Substantia nigra (tissue), 51 donors: ENCODE measurements at places on chromosomes 5 and 9.

GRCh38 chr5:98458004-98458403 is 315.5 kb upstream of the RGMB start:
- DNase-seq: no peak

- DNase-seq: no peak
Observed at GRCh38 chr9:92293075-92293354, 482 bp downstream of the IARS1 start.

GRCh38 chr9:28956116-28956880 is 1383.0 kb upstream of the C9orf72 start:
- no peak for DNase-seq

DNA sequence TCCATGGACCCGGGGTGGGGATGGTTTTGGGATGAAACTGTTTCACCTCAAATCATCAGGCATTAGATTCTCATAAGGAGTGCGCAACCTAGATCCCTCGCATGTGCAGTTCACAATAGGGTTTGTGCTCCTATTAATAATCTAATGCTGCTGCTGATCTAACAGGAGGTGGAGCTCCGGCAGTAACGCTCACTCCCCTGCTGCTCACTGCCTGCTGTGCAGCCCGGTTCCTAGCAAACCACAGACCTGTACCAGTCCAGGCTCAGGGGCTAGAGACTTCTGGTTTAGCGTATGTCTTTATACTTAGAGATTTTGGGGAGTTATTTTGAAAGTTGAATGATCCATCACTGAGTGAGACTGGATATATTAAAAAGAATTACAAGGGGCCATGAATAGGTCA is 50.2 kb downstream of the RICTOR start:
- DNase-seq: no peak

GRCh38 chr9:129058965-129059795 is 21.7 kb upstream of the DOLPP1 start:
- no peak for DNase-seq

DNA sequence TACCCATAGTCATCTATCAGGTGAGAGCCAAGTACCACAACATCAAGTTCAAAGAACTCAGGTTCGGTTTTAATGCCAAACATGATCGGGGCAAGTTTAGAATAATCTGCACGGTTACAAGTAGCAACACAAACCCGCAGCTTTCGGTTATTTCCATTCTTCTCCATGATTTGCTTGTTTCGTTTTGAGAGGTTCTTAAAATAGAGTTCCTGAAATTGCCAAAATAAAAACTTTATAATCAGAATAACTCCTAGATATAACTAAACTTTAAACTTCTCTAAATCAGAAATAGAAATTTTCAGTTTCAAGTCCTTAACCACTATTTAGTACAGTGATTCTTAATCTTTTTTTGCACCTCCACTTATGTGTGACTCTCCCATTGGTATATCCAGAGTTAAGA is 9.1 kb downstream of the GNE start:
- DNase-seq: no peak

DNA sequence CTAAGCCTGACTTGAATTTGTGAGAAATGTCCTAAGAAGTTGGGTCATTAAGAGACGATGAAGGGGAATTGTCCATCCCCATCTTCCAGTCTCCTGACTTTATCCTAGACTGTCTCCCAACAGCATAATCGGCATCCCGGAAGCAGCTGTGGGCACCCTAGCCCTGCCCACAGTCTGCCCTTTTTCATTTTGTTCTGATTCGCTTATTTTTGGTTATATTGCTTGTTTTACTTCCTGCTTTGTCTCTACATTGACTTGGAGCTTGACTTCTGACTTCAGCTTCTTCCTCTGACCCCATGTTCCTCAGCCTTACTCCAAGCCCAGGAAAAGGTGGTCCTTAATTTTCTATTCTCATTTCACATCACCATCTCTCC is 41.8 kb downstream of the UGCG start:
- no peak for DNase-seq

- DNase-seq: no peak
Observed at GRCh38 chr9:4292781-4293180, 7.1 kb downstream of the GLIS3 start.

DNA sequence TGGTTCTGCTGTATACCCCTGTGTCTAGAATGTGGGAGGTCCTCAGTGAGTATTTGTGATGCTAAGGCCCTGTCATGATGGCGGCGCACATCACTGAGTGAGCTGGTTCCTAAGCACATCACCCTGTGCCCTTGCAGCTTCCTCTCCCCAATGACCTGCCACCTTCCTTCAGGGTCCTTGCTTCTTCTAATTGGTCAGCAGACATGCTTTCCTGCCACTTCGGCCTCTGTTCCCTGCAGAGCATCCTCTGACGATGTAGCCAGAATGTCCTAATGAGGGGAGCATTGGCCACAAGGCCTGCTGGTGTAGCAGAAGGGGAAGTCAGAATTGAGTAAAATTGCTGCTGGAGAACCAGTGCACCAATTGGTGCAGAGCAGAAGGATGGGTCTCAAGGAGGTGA is 31.1 kb upstream of the ANGPTL2 start:
- DNase-seq: no peak

DNA sequence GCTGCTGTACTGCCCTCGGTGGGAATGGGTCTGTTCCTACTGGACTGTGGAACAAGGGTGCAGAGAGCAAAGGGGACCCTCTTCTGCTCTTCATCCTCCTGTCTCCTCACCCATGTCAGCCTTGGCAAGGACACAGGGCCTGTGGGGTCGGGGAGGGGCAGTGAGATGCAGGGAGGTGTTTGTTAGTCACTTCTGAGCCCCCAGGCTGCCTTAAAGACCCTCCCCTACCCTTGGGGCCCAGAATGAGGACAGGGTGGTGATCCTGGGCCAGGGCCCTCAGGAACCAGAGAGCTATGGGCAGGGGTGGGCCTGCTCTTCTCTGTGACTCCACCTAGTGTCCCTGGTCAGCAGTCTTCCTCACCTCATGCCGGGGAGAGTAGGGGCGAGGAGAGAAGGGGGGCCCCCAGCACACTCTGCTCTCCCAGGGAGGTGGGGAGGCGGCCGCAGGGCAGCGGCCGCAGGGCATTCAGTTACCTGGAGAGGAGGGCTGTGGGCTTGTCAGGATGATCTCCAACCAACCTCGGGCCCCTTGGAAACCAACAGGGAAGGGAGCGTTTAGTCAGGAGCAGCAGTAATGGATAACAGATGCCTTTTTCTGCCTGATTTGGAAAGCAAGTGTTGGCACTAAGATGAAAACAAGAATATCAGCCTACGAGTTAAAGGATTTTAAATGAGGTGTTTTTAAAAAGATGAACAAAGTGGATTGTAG is 62.0 kb upstream of the GARNL3 start:
- no peak for DNase-seq

- DNase-seq: no peak
Observed at GRCh38 chr5:137506296-137506695, 7.2 kb upstream of the SPOCK1 start.

GRCh38 chr5:959581-960531 is 48.7 kb upstream of the NKD2 start:
- DNase-seq: no peak

- no peak for DNase-seq
Observed at GRCh38 chr5:154076240-154076922, 37.6 kb downstream of the MFAP3 start.

GRCh38 chr5:64096771-64097170 is 68.9 kb upstream of the RNF180 start:
- no peak for DNase-seq

DNA sequence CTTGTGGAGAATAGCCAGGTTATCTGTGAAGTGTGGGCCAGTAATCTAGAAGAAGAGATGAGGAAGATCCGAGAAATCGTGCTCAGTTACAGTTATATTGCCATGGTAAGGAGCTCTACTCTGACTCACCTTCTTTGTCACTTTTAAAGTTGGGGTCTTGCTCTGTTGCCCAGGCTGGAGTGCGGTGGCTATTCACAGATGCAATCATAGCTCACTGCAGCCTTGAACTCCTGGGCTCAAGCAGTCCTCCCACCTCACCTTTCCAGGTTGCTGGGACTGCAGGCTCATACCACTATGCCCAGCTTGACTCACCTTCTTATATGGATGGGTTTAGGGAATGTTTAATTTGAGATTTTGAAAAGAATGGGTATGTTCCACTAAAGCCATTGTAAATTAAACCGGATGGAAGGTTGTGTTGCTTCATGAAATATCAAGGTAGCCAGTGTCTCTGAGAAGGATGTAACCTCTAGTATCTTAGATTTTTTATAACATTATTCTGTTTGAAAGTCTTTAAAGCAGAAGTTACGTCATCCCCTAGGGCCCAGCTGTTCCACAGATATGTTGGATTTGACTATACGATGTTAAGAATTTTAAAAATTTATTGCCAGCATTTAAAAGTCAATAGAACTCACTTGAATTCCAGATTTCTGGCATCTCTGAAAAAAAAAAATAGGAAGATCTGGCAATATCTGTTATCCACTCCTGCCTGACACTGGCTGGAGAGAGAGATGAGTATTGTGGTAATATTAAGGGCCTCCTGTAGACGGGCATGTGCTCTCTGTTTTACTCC is 5.1 kb downstream of the CNOT8 start:
- no peak for DNase-seq

DNA sequence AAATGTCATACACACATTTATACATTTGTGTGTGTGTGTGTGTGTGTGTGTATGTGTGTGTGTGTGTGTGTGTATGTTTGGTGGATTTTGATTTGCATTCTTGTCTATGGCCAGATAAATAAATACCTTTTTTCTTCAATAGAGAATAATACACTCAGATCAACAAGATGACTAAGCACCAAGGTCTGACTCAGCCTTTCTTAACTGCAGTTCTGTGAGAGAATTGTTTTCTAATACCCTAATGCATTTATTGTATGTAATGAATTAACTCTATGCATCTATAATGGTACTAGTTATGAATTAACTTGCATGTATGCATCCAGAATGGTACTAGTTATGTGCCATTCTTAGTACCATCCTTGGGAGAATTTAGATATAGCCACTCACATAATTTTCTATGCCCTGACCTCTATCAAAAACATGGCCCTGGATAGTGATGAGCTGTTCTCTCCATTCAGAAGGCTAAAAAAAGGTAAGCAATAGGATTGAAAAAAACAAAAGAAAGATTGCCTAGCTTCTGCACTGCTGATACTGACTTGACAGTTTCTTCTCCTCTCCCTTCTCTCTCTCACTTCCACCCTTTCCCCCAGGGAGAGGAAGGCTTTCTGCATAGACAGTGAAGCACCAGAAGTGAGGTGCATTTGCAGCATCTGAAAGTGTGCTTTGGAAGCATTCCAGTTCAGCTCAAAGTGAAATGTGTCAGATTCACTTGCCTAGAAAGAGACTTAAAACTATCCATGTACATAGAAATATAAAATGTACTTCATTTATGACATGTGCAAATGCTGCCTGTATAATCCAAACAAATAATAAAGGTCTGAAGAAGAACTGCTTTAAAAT is 55.1 kb upstream of the CCDC112 start:
- DNase-seq: no peak

GRCh38 chr5:135455876-135456237 is 3.7 kb upstream of the TIFAB start:
- DNase-seq: no peak

DNA sequence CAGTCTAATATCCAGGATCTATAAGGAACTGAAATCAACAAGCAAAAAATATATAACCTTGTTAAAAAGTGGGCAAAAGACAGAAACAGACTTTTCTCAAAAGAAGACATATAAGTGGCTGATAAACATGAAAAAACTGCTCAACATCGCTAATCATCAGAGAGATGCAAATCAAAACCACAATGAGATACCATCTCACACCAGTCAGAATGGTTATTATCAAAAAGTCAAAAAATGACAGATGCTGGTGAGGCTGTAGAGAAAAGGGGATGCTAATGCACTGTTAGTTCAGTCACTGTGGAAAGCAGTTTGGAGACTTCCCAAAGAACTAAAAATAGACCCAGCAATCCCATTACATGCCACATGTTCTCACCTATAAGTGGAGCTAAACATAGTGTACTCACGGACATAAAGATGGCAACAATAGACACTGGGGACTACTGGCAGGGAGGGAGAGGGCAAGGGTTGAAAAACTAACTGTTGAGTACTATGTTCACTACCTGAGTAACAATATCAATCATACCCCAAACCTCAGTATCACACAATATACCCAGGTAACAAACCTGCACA is 11.7 kb upstream of the TSSK1B start:
- no peak for DNase-seq

GRCh38 chr9:100775912-100776311 is 198.0 kb downstream of the CAVIN4 start:
- DNase-seq: no peak

GRCh38 chr9:113223963-113224362 is 2.6 kb downstream of the SLC31A1 start:
- no peak for DNase-seq

DNA sequence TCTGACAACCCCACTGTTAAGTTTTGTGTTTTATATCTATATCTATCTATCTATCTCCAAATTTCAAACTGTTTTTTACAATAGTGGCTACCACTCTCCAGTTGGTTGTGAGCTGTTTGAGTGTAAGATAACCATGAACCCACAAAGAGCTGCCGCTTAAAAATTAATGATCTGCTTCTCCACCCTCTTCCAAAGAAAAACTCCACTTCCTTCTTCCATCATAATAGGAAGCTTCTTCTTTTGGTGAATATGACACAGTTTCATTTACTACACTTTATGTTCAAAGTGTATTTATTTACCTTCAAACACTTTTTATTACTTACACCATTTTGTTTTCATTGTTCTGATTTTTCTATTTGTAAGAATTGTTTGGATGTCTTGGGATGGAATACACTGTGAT is 37.9 kb downstream of the SPZ1 start:
- DNase-seq: no peak

DNA sequence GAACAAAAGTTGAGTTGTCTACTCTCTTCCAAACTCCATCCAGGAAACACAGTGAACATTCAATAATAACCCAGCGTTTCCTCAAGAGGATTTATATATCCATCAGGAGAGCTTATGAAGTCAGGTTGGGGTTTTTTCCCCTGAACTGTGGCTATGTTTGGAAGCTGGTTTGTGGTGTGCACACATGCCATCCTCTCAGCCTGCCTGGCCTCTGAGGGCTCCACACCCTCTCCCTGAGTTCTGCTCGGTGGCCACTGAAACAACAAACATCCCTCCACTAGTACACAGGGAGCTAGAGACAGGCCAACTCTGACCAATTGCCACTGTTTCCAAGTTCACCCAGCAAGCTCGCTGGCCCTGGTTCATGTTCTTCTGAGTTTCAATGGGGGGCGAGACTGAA is 35.7 kb downstream of the SMIM23 start:
- no peak for DNase-seq

- no peak for DNase-seq
Observed at GRCh38 chr9:33249087-33249658, 9.2 kb downstream of the SPINK4 start.

DNA sequence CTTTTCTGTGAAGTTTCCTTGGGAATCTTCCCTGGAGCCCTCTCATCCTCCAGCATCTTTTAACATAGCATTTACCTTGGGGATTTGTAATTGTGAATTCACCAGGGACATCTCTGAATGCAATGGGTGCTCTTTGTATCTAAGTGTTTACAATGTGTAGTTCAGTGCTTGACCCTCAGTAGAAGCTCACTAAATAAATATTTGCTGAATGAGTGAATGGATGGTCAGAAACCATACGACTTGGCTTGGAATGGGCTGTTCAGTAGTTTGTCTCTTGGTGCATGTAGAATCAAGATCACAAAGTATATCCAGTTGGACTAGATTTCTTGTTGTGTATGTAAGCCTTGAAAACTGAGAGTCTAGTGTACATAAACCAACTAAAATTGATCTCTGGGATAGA is 81.8 kb upstream of the MEF2C start:
- no peak for DNase-seq

- no peak for DNase-seq
Observed at GRCh38 chr5:59532979-59533729, 360.4 kb downstream of the PDE4D start.
